ENCODE measurements at places on chromosomes 11 and 22.

- no peak for DNase-seq
Observed at GRCh38 chr11:14768526-14769188, 123.4 kb downstream of the CYP2R1 start.

- no peak for DNase-seq
Observed at GRCh38 chr22:17829695-17830042, 55.4 kb upstream of the BID start.

DNA sequence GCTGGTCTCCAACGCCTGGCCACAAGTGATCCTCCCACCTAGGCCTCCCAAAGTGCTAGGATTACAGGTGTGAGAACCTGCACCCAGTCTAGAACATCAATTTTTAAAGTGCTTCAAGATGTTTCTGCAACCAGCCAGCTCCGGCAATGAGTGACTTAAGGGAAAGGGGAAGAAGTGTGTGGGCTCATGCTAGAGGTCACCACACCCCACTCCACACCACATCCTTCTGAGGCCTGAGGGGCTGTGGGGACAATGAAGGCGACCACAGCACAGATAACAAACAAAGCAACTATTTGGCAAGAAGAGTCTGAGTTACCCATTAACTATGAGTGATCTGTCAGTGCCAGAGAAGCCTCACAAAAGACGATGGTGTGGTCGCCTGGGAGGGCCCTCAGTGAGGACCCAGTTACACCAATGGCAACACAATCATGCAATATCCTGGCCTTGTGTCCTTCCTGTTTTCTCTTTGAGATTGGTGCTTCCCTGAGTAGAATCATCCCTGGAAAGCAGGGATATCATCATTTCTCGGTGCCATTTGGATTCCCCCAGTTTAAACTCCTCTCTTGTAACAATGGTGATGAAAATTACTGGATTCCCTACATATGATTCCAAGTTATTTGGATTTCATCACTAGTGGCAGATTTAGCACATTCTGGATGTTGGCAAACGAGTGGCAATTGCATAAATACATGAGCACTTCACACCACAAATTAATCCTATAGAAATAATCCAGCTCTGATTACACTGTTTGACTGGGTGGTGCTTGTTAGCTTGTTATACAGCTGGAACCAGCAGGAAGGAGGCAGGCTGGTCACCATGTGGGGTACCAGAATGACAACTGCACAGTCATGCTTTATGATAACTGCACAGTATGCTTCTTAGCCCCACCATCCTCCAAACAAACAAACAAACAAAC, 18.4 kb downstream of the ABTB2 start:
- no peak for DNase-seq

GRCh38 chr11:76654298-76654851, 16.2 kb downstream of the LRRC32 start:
- DNase-seq, result no peak

DNA sequence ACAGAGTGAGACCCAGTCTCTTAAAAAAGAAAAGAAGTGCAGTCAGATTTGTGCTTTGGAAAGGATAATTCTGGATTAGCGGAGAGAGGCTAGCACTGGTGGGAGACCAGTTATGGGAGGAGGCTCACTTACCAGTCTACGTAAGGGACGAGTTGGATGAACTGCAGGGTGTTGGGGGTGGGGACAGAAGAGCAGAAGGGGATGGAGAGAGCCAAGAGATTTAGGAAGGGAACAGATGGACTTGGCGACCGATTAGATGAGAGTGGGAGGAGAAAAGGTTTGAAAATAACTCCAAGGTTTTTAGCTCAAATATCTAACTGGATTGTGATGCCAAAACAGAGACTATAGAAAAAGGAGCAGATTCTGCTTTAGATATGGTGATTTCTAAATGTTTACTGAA, 81.4 kb downstream of the SFI1 start:
- no peak for DNase-seq

DNA sequence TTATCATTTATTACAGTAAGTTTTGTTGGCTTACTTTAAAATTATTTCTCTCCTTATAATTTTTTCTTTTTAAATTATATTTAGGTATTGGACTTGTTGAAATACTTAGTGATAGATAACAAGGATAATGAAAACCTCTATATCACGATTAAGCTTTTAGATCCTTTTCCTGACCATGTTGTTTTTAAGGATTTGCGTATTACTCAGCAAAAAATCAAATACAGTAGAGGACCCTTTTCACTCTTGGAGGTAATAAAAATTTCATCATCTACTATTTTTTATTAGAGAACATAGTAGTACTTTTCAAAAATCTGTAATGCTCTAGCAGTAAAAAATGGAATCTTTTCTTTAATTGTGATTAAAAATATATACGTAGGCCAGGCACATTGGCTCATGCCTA, 70.4 kb downstream of the ATM start:
- DNase-seq, result no peak

GRCh38 chr11:68430801-68431200, 29.8 kb upstream of the PPP6R3 start:
- DNase-seq, result no peak

GRCh38 chr22:38831166-38831945, 12.5 kb downstream of the NPTXR start:
- DNase-seq, result no peak

DNA sequence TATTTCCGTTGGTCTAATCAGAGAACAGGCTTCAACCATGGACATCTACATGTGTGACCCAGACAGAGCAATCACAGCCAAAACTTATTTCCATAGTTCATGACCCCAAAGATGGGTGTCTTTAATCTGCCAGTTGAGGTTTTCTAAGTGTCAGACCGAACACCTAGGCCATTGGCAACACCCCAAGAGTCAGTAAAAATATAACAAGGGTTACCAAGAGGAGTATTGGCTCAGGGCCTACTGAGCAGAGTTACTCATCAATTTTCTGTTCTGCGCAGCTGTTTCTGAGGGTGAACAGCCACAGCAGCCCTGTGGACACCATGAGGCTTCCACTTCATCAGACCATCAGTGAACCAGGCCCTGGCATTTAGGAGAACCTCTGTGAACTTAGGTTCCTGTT, 18.8 kb downstream of the GUCD1 start:
- DNase-seq, result no peak

DNA sequence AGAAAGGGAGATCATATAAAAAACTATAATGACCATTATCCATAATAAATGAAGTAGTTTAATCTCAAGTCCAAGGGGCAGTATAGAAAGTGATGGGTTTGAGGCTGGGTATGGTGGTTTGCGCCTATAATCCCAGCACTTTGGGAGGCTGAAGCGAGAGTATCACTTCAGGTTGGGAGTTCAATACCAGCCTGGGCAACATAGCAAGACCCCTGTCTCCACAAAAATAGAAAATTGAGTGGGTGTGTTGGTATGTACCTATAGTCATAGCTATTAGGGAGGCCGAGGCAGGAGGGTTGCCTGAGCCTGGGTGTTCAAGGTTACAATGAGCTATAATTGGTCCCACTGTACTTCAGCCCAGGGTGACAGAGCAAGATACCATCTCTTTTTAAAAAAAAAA, 23.9 kb downstream of the MED17 start:
- DNase-seq, result no peak

Measured in stimulated activated CD4-positive, alpha-beta T cell treated with anti-CD3 and anti-CD28 coated beads, Interleukin-4, amount 100 ng/mL, for 4 hours (primary cell).